Smooth muscle cell of the brain vasculature (primary cell): ENCODE measurements at places on chromosomes 7 and 10.

- no peak for DNase-seq
These were observed 37.7 kb upstream of the ZNF438 start for GRCh38 chr10:31069411-31069810.

DNA sequence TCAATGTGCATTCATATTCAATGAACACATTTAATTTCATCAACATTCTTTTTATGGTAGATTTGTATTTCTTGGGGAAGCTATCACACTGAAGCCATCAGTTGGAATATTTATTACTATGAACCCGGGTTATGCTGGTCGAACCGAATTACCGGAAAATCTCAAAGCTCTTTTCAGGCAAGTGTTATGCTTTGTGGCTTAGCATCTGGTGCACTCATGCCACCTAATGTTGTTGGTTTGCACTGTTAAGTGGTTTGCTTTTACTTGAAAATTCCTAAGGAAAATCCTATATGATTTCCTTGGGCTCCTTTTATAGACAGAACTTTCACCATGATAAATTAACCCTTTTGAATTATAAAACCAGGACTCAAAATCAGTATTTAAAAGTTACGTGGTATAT, 147.9 kb downstream of the DNAH11 start:
- DNase-seq: no peak

DNA sequence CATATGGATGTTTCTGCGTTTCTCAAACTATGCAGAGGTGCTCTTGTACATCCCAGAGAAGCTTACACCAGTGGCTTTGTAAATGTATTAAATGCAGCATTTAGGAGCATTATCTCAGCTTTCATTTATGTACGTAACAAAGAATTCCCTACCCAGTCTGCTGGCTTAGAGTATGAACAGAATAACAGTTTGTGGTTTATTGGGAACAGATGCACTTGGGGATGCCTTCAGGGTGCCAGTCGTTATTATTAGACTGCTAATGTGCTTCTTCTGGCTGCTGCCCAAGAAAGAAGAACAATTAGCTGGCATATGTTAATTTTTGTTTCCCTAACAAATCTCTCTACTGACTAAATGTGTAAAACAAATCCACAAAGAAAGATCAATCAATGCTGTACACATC, 241.9 kb downstream of the FOXP2 start:
- DNase-seq: no peak

DNA sequence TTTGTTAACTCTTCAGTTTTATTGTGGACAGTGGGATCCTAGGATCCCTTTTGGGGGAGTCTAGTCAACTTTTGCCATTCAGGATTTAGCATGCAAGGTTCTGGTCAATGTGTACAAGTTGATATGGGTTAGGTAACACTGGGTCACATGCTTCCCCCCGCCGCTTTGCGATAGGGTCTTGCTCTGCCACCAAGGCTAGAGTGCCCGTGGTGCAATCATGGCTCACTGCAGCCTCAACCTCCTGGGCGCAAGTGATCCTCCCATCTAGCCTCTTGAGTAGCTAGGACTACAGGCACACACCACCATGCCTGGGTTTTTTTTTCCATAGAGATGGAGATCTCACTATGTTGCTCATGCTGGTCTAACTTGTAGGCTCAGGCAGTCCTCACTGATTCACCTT, 3.2 kb upstream of the CSGALNACT2 start:
- no peak for DNase-seq

DNA sequence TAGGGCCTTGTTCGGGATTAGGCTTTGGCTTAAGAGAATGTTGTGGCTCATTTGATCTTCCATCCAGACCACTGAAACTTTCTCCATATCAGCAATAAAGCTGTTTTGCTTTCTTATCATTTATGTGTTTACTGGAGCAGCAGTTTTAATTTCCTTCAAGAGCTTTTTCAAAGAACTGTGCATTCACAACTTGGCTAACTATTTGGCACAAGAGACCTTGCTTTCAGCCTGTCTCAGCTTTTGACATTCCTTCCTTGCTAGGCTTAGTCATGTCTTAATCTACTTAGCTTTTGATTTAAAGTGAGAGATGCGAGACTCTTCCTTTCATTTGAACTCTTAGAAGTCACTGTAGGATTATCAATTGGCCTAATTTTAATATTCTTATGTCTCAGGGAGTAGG, 19.1 kb upstream of the AKR1B1 start:
- no peak for DNase-seq

DNA sequence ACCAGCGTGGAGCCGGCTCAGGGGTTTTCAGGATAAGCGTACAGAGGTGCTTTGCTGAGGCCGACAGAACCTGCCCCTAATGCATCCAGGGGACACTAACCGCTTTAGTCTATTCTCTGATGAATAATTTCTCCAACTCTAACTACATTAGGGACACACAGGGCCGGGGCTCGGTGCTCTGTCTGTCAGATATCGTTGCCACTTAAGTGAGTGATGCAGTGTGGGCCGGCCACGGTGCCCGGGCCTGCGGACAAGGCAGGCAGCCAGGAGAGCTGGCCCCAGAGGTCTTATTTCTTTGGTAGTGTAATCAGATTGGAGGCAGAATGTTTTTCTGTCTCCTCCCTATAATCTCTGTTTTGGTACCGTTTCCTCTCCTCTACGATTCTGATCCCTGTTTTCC, 62.7 kb downstream of the ADRA2A start:
- no peak for DNase-seq

- DNase-seq: no peak
These were observed 77.5 kb downstream of the HGF start for GRCh38 chr7:81692146-81692905.

- DNase-seq: no peak
These were observed 119.1 kb downstream of the FRMD4A start for GRCh38 chr10:14211610-14212009.

- no peak for DNase-seq
These were observed 245.0 kb downstream of the FOXP2 start for GRCh38 chr7:114659409-114660125.

DNA sequence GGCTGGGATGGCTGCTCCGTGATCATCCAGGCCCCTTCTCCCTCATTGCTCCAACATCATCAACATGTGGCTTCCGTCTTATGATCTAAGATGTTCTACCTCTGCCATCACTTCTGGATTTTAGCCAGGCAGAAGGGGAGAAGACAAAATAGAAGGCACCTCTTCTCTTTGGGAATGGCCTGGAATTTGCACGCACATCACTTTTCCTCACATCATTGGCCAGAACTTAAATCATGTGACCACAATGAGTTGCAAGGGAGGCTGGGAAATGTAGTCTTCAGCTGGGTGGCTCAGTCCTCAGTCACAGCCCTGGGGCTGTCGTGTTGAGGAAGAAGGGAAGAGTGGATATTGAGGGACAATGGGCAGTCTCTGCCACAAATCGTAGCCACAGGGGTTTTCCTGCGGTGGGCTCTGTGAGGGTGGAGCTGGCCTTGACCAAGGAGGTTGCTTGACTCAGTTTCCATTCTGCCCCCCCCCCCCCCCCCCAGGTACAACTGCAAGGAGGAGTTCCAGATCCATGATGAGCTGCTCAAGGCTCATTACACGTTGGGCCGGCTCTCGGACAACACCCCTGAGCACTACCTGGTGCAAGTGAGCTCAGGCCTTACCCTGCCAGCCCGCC, 50.3 kb downstream of the PALD1 start:
- no peak for DNase-seq

GRCh38 chr7:108561047-108561619, 8.4 kb downstream of the THAP5 start:
- DNase-seq: no peak

- DNase-seq: no peak
These were observed 58.6 kb downstream of the ZMIZ1 start for GRCh38 chr10:79127151-79127961.

GRCh38 chr7:100676501-100677306, 3.2 kb downstream of the GNB2 start:
- no peak for DNase-seq

DNA sequence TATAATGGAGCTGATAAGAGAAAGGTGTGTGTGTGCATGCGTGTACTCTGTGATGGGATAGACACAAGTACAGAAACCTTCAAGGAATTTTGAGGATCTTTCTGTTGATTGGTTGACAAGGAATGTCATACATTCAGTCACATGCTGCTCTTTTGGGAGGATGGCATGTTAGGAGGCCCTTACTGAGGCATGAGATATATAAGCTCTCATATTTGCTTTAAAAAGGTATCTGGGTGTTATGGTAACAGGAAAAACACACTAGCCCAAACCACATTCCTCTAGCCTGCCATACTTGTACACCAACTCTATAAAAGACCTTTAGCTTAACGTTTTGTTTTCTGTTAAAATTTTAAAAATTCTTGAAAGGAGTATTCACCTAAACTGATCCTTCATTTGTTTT, 72.5 kb upstream of the EGFR start:
- DNase-seq: no peak

- no peak for DNase-seq
These were observed 42.3 kb upstream of the HSPA12A start for GRCh38 chr10:116784651-116785050.

DNA sequence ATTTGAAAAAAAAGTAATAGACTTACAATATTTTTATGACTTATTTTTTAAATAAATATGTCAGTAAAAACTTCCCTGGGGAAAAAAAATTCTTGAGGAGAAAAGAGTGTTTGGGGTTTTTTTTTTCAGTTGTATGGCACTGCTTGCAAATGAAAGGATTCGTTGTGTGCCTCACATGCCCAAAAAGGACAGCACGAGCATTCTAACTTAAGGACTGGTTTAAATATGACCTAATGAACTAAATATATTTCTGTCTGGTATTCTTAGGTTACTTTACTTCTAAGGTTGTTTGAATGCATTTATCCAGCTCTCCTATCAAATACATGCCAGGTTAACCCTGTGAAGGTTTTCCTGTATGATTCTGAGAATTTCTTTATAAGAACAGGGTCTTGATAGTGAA, 988 bp upstream of the CD36 start:
- no peak for DNase-seq

GRCh38 chr10:48507933-48508790, 96.7 kb downstream of the ARHGAP22 start:
- DNase-seq: no peak

- no peak for DNase-seq
These were observed 233.6 kb downstream of the EBF3 start for GRCh38 chr10:129730272-129730992.

DNA sequence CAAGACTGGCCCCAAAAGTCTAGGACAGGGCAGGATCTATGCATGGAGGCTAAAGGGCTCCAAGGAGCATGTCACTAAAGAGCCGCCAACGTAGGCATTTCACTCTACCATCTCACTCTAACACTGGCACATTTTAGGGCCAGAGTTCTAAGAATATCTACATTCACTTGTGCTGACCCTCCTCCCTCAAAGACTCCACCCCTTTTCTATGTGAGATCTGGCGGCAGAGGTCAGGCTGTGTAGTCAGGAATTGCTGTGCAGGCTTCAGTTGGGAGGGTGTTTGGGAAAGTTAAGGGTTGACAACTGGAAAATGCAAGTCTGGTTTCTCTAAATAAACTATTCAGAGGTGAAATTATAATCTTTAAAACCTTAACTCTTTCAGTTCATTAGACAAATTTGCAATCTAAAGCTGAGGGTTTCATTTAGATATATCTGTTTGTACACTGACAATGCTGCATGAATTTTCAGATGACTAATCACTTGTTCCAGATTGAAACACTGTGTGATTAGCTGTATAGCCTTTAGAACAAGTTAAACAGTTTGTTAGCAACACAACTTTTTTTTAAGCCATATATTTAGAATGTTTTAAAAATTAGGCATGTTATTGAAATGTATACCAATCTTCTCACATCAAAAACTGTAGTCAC, 18.2 kb downstream of the LMOD2 start:
- no peak for DNase-seq

- DNase-seq: no peak
These were observed 48.8 kb upstream of the ANTXRL start for GRCh38 chr10:46237815-46238510.

GRCh38 chr10:101158459-101159058, 27.5 kb downstream of the TLX1 start:
- no peak for DNase-seq

DNA sequence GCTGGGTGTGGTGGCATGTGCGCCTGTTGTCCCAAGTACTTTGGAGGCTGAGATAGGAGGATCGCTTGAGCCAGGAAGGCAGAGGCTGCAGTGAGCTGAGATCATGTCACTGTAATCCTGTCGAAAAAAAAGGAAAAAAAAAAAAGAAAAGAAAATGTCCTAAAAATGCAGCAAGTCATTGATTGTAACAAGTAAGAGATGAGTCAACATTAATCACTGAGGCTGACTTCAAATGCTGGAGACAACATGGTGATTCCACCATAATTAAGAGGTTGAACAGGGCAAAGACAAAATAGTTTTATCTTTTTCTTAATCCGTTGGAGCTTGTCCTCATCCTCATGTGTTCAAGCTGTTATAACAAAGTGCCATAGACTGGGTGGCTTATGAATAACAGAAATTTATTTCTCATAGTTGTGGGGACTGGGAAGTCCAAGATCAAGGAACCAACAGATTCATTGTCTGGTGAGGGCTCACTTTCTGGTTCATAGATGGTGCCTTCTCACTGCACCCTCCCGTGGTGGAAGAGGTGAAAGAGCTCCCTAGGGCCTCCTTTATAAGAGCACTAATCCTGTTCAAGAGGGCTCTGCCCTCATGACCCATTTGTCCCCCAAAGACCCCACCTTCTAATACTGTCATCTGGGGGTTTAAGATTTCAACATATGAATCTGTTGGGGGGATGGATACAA, 60.3 kb downstream of the TBXAS1 start:
- DNase-seq: no peak

- no peak for DNase-seq
These were observed 62.6 kb downstream of the ZNF777 start for GRCh38 chr7:149398195-149398820.

DNA sequence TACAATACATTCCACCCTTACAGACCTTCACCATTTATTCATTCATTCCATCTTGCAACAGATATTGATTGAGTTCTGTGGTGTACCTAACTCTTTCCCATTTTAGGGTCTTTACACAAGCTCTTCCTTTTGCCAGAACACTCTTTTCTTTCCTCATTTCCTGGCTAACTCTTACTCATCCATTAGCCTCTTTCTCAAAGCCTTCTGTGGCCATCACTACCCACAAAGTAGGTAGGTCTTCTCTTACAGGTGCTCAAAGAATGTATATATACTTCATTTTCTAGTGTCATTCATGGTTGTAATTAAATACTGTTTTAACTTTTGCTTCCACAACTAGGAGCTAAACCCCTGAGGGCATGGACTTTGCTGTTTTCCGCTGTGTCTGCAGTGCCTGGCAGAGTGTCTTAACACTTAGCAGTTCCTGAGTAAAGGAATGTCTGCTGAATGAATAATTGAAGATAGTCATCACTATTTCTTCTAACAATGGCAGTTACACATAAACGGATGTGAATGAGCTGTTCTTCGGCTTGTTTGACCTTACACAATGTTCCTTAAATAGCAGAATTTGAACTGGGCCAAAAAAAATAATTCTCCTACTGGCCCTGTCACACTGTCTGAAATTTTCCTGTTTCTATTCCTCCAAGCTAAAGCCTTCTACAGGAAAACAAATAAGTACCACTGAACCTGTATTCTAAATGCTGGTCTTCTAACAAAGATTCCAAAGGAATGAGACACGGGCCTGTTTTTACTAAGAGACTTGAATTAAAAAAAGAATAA, 15.1 kb downstream of the BCAP29 start:
- DNase-seq: no peak

DNA sequence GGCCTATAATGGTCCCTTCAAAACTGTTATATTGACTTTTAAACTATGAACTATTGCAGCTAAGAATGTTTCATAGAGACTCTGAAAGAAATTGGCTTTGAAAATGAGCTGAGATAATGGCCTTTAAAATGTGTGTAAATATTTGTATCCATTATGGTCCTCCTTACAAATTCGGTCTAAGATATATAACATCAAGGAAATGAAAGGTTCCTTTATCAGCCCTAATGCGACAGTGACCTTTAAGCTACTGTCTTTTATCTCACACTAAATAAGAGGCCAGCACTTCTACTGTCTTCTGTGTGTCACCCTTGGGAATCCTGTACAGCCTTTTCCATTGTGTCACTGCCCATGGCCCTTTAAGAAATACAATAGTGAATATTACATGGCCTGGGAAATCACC, 19.5 kb downstream of the COL28A1 start:
- no peak for DNase-seq
